ENCODE measurements at places on chromosomes 1 and 21.
A peak's percentile ranks its signal among the peaks of the same experiment; 100 is the strongest.

DNA sequence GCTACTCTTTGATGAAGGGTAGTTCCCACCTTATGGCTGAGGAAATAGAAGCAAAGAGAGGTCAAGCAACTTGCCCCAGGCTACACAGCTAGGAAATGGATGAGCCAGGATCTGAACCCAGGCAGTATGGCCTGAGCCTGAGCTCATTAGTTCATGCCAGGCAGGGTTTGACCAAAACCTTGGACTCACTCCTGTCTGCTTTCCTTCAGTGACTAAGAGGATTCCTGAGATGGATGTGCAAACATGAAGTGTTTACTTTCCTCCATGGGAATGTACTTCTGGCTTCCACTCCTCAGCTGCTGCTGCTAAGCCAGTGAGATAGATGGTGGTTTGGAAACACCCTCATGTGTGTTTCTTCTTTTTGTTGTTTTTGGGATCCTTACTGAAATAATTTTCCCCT is 35.1 kb upstream of the ERRFI1 start:
- no peak for DNase-seq

DNA sequence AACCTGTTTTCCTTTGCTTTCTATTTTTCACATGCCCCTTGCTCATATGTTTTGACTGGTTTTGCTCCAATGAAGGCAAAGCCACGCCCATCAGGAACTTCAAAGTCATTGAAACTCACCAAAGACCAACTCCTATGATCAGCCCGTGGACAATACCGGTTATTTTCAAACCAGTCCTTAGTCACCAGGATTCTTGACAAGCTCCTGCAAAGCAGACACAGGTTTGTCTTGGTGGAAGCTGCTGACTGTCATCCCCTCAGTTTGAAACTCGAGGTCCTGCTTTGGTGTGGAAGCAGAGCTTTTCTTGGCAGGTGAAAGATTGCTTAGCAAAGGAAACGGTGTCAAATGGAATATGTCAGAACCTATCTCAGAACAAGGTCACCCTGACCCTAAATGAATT is 384.7 kb upstream of the CXADR start:
- no peak for DNase-seq

DNA sequence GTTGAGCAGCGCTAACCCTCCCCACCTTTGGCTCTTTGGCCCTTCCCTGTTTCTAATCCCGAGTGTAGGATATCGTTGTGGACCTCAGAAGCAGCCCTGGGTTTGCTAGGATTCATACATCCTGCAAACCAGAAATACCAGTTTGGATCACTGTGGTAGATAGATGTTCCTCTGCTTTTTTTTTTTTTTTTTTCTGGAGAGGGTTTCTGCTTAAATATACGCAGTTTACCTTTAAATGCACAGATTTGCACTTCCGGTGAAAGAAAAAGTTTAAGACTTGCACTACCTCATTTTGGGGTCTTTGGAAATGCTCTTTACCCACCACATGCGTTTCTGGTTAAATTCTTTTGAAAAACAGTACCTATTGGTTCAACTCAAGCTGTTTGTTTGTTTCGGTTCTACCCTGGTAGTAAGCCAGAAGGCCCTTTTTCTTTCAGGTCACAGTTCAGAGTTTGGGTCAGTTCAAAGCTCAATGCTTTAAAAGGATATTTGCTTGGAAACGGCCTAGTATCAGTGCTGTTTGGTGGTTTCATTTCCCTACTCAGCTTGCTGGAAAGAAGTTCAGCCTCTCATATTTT is 908 bp downstream of the DDI2 start:
- DNase-seq = peak; percentile 33

GRCh38 chr1:84693005-84693404 is 2.7 kb upstream of the SSX2IP start:
- peak; percentile 29 for DNase-seq

DNA sequence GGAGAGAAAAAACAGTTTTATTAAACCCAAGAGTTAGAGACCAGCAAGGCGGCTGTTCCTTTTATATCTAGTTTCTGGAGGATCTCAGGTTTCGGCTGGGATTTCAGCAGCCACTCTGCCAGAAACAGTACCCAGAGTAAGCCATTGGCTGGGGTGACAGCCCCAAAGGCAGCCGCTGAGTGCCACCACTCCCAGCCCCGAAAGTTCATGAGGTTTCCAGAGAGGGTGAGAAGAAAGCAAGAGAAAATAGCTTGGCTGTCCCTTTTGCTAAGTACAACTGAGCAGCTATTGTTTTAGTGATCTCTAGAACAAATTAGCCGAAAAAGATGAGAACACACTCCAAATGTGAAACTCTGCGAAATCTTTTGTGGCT is 1.2 kb downstream of the SH3BGR start:
- no peak for DNase-seq

GRCh38 chr1:76657623-76658022 is 209.7 kb upstream of the ST6GALNAC5 start:
- DNase-seq = no peak

GRCh38 chr1:84620720-84621313 is 46.6 kb upstream of the CTBS start:
- DNase-seq = peak; percentile 87

- no peak for DNase-seq
Observed at GRCh38 chr1:65467536-65467935, 47.1 kb downstream of the LEPR start.
